ENCODE measurements at places on chromosomes 6 and 20.
A peak's percentile ranks its signal among the peaks of the same experiment; 100 is the strongest.

DNA sequence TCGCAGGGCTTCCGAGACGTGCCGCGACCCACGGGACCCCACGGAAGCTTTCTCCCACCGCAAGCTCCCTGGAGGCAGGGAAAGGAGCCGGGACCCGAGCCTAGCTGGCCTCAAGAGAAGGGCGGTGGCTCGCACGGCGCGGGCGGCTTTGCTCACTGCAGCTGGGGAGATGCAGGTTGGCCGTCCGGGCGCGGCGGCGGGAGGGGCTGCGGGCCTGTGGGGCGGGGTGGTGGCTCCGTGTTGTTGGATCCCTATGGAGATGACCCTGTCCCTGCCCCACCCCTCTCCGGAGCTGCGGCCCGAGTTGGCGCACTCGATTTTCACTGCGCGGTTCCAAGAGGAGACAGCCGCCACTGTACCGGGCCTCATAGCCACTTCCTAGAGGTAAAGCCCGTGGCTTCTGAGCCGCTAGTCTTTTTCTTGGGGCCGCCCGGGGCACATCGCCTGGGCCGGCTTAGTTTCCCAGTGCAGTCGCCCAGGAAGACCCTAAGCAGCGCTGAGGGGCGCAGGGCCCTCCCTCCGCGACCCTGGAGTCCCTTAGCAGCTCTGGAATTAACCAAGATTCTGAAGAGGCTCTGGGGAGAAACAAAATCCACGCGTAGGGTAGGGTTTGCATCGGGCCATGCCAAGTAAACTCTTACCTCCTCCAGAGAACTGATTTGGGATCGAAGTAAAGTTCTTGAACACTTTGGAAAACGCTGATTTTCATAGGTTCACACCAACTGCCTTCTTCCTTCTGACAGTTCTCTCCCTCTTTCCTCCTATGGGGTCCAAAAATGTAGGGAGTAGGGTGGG is at the start of gene ECT2L:
TSS of gene ECT2L (plus strand) at position 279 of the 795 bp plus-strand sequence. CDS start 17,188 bp downstream, outside the sequence.
- H3K4me3 ChIP-seq: no peak within 1 kb of the TSS
- no peaks in the 10 kb centered on the region for H3K27me3 ChIP-seq
- H3K36me3 ChIP-seq: peaks cover 29% of the 10 kb centered on the region
- H3K4me1 ChIP-seq: no peaks in the 10 kb centered on the region
- no peak within 1 kb of the TSS for H3K27ac ChIP-seq

DNA sequence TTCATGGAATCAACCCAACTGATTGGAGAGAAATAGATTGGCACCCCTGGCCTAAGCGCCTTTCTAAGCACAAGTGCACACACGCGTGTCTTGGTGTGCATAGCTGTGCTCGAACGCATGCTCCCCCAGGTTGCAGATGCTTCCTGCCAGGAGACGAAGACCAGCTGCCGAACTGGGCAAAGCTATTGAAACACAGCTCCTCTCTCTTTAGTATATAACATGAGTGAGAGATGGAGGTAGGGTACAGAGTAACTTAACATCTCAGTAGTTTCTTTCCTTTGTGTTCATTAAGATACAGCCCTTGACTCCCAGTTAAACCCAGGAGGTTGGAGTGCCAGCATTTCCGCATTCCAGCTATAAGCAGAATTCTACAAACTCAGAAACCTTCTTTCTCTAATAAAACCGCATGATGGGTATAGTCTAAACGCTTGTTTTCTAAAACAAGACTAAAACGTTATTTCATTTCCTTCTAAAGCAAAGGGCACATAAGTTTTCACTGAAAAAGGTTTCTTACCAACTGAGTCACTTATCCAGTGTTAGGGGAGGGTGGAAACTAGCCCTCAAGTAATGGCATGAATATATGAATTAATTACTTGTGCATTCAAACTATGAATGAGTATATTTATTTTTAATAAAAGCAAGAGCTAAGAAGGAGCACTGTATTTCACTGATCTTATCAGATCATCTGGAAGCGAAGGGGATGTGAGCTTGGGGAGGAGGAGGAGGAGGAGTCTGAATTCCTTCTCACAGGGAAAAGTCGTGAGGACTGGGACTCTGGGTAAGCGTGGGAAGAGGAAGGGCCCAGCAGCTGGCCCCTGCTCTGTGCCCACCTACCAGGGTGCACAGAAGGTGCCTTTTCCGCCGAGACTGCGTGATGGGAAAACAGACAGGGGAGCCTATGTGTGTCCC is 179.2 kb downstream of the TMEM242 start:
- ATAC-seq: no peak
- H3K27me3 ChIP-seq: no peaks in the 10 kb centered on the region
- no peak overlapping the region for H3K4me3 ChIP-seq
- peaks cover 39% of the 10 kb centered on the region for H3K36me3 ChIP-seq
- H3K4me1 ChIP-seq: no peaks in the 10 kb centered on the region
- H3K27ac ChIP-seq: peak overlapping the region; percentile 53

DNA sequence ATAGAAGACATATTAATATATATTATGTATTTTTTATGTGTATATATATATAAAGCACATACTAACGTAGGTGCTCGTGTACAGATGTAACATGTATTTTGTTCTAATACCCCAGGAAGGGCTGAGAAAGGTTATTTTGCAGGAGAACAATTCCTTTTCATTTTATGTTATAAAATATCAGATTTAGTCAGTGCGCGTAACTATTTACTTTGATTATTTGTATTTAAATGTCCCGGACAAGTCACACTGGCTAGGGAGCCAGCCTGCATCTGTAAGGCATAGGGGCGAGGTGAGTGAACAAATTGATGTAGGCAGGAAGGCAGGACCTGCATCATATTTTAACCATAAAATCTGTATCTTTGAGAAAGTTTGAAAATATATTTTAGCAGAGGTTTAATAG is 74.1 kb downstream of the BMP7 start:
- no peak for ATAC-seq
- no peaks in the 10 kb centered on the region for H3K4me1 ChIP-seq
- H3K27me3 ChIP-seq: no peaks in the 10 kb centered on the region
- no peak overlapping the region for H3K4me3 ChIP-seq
- no peaks in the 10 kb centered on the region for H3K36me3 ChIP-seq
- no peak overlapping the region for H3K27ac ChIP-seq

GRCh38 chr6:47016909-47017308 is 25.2 kb downstream of the ADGRF1 start:
- H3K36me3 ChIP-seq: no peaks in the 10 kb centered on the region
- no peaks in the 10 kb centered on the region for H3K4me1 ChIP-seq
- ATAC-seq: no peak
- H3K27me3 ChIP-seq: peaks cover 12% of the 10 kb centered on the region
- no peak overlapping the region for H3K27ac ChIP-seq
- no peak overlapping the region for H3K4me3 ChIP-seq

- ATAC-seq: no peak
- H3K27me3 ChIP-seq: peaks cover 5% of the 10 kb centered on the region
- H3K4me1 ChIP-seq: no peaks in the 10 kb centered on the region
- H3K4me3 ChIP-seq: no peak overlapping the region
Measured at GRCh38 chr6:6784514-6785162, 196.1 kb downstream of the LY86 start.

- H3K36me3 ChIP-seq: peaks cover 60% of the 10 kb centered on the region
- peaks cover 40% of the 10 kb centered on the region for H3K4me1 ChIP-seq
- H3K4me3 ChIP-seq: no peak overlapping the region
Measured at GRCh38 chr20:58447511-58448391, 58.7 kb downstream of the VAPB start.

DNA sequence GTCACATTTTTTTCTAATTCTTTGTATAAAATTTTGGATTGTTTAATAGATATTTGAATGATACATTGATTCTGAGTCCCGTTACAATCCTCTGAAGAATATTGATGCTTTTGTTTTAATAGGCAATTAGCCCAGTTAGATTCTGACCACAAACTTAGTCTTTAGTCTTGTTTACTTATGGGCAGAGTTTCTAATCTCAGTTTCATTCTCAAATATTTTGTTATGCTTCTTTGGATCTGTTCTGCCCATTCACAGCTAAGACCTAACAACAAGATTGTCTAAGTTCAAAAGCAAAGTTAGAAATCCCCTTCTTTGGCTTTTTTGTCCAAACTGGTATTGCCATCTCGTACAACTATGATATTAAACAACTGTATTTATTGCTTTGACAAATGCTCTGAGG is 58.0 kb downstream of the TBXT start:
- H3K4me3 ChIP-seq: no peak overlapping the region
- no peaks in the 10 kb centered on the region for H3K36me3 ChIP-seq
- no peak for ATAC-seq
- peaks cover 6% of the 10 kb centered on the region for H3K4me1 ChIP-seq
- no peak overlapping the region for H3K27ac ChIP-seq
- peaks cover 33% of the 10 kb centered on the region for H3K27me3 ChIP-seq

DNA sequence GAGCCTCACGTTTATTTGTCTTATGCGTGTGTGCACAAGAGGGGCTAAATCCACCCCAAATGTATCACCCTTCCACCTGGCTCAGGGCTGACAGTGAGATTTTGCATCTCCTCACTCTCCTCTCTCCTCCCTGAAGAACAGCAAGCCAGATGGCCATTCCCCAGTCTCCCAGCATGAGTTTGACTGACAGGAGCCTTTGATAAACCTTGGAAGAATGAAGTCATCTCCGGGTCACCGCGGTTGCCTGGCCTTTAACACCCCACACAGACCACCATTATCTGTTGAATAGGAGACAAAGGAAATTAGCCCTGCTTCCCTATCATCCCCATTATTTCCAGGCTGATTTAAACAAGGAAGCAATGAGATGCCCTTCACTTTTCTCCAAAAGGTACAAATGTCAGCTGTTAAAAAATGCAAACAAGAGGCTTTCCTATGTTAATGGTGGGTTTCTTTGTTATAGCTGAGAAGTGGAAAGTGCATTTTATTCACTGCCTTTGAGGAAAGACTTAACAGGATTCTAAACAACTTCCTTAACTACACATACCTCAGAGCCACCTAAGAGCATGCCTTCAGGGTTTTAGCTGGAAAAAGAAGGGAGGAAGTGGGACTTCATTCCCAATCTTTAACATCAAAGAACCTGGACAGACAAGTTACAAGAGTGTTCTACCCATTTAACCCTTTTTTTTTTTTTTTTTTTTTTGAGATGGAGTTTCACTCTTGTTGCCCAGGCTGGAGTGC is 524.8 kb upstream of the ID4 start:
- H3K27ac ChIP-seq: no peak overlapping the region
- H3K4me1 ChIP-seq: no peaks in the 10 kb centered on the region
- no peak for ATAC-seq
- H3K27me3 ChIP-seq: no peaks in the 10 kb centered on the region
- H3K4me3 ChIP-seq: no peak overlapping the region
- no peaks in the 10 kb centered on the region for H3K36me3 ChIP-seq

GRCh38 chr20:1274485-1275311 is 8.6 kb downstream of the SNPH start:
- no peaks in the 10 kb centered on the region for H3K27me3 ChIP-seq
- H3K4me1 ChIP-seq: no peaks in the 10 kb centered on the region
- ATAC-seq: no peak
- H3K27ac ChIP-seq: no peak overlapping the region
- H3K4me3 ChIP-seq: no peak overlapping the region
- H3K36me3 ChIP-seq: no peaks in the 10 kb centered on the region

DNA sequence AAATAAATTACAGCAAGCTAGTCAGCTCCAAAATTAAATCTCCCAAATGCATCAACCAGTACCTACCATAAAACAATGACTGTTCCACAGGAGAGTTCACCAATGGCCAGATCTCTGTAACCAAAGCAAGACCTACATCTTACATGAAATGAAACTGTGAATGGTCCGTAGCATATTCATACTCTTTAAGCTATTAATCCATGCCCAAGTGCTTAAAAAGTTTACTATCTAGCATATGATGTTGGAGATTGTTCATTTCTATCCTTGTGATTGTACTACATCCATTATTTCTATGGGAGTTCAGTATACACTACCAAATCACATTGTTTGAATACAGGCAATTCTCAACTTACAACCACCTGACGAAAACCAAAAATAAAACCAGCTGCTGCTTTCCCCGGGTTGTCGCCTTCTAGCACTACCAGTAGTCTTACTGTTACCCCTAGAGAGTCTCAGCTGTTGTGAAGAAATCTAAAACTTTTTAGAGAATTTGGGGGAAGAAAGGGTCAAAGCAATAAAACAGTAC is 38.0 kb downstream of the HIVEP2 start:
- peak; percentile 66 for ATAC-seq
- peak overlapping the region; percentile 87 for H3K27ac ChIP-seq
- H3K27me3 ChIP-seq: no peaks in the 10 kb centered on the region
- peak overlapping the region; percentile 82 for H3K4me3 ChIP-seq
- no peaks in the 10 kb centered on the region for H3K36me3 ChIP-seq

DNA sequence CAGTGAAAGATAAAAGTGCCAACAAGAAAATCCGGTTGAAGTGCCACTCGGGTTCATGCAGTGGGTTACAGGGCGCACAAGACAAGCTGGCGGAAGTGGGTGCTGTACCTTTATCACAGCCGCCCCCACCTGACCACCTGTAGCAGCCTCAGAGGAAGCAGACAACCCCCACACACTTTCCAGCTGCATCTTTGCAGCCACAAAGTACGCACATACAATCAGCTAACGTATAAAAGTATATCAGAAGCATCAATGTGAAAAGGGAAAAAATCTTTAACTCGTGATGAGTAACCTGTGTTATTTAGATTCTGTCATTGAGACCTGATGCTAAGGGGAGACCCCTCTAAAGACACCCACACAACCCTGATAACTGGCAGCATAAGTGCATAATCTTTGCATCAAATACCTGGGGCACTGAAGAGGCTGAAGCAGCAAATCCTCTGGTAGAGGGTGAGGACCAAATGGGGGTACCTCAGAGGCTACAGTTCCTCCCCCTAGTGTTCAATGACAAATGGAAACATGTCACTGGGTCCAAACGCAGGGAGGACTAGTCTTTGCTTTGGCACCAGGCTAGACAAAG is 22.1 kb downstream of the BACH2 start:
- H3K27me3 ChIP-seq: no peaks in the 10 kb centered on the region
- H3K4me1 ChIP-seq: peaks cover 73% of the 10 kb centered on the region
- peaks cover 13% of the 10 kb centered on the region for H3K36me3 ChIP-seq
- peak overlapping the region; percentile 5 for H3K4me3 ChIP-seq

- H3K36me3 ChIP-seq: peaks cover 11% of the 10 kb centered on the region
- H3K27ac ChIP-seq: no peak overlapping the region
- peaks cover 43% of the 10 kb centered on the region for H3K27me3 ChIP-seq
- no peaks in the 10 kb centered on the region for H3K4me1 ChIP-seq
Measured at GRCh38 chr20:21286775-21287174, 16.4 kb upstream of the XRN2 start.

GRCh38 chr6:52363228-52363867 is 1.4 kb downstream of the PAQR8 start:
- no peak for ATAC-seq
- no peaks in the 10 kb centered on the region for H3K36me3 ChIP-seq
- H3K4me1 ChIP-seq: peaks cover 30% of the 10 kb centered on the region
- no peaks in the 10 kb centered on the region for H3K27me3 ChIP-seq
- H3K4me3 ChIP-seq: peak overlapping the region; percentile 99

DNA sequence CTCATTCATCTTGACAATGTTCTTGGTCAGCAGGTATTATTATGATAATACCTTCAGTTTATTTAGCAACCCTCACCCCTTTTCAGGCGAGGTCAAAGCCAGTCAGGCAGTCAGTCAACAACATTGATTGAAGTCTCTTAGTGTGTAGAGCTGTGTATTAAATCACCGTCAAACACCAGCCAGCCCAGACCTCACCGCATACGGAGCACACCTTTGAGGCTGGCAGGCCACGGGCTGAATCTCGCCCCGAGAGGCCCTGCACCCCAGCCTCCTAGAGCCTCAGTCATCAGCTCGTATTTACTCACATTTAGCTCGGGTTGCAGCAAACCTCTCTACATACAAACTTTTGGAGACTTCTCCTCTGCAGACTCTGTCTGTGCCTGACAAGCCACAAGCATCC is 36.0 kb upstream of the FOXA2 start:
- no peaks in the 10 kb centered on the region for H3K36me3 ChIP-seq
- H3K4me3 ChIP-seq: no peak overlapping the region
- no peaks in the 10 kb centered on the region for H3K27me3 ChIP-seq
- no peak for ATAC-seq
- H3K27ac ChIP-seq: no peak overlapping the region
- no peaks in the 10 kb centered on the region for H3K4me1 ChIP-seq

All from stimulated activated memory B cell treated with anti-CD40 and anti-IgM and Interleukin-4, amounts not matched to agents 10 μg/mL and 1 μg/mL and 100 μg/mL, for 72 hours (primary cell).